Kasumi-1 (cell line): ENCODE measurements at places on chromosomes 3 and 15.

DNA sequence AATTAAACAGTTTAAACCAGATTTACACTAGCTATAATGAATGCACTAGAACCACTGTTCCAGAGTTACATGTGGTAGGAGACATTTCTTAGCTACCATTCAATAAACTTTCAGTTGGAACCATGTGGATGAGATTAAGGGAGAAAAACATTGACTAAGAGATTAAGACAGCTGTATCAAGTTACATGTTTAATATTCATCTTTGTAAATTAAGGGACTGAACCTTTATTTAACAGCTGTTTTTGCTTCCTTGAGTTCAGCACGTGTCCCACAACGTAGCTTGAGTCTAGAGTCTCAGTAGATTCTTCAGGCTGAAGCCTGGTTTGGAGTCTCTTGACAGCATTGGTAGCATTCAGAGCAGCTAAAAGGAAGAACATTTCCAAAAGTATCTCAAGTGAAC, 27.2 kb upstream of the CFAP44 start:
- no peak for DNase-seq

DNA sequence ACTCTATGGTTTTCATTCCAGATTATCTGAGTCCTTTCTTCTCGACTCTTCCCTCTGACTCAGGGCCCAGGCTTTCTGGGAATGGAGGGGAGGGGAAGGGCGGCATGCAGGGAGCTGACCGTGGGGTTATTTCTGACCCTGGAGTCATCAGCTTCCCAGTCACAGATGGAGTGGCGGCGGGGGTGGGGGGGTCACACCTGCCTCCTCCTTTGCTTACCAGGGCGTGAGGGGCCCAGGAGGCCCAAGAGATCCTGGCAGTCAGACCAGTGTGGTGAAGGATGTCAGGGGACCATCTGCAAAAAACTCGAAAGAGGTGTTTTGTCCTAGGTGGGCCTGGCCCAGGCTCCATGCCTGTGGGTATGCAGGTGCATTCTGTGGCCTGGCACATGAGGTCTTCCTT, 996 bp upstream of the XIRP1 start:
- DNase-seq = no peak

GRCh38 chr3:107574650-107575049, 51.9 kb downstream of the BBX start:
- peak; percentile 8 for DNase-seq

GRCh38 chr15:58931987-58932588, 1.4 kb downstream of the SLTM start:
- DNase-seq = peak; percentile 36

- DNase-seq = peak; percentile 67
Measured at GRCh38 chr3:111539351-111540331, 2.4 kb upstream of the CD96 start.

DNA sequence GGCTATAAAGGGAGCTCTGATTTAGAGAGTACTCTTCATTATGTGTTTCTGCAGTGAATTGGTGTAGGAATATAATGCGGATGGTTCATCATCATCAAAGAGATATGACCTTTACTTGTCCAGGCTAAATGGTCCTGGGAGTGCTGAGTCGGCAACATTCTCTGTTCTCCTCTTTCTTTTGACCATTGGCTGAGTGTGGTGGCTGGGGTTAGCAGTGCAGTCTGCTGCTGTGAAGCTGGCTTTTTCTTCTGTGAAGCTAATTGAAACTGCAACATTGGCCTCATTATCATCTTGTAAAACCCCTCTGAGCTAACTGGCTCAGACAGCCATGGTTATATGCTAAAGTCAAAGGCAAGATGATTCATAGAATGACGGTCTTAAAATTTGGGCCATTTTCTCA, 83.8 kb downstream of the THRB start:
- no peak for DNase-seq
